Stimulated activated CD8-positive, alpha-beta memory T cell treated with anti-CD3 and anti-CD28 coated beads, Interleukin-7, amount 100 ng/mL, for 24 hours (primary cell): ENCODE measurements at places on chromosomes 2 and 18.

DNA sequence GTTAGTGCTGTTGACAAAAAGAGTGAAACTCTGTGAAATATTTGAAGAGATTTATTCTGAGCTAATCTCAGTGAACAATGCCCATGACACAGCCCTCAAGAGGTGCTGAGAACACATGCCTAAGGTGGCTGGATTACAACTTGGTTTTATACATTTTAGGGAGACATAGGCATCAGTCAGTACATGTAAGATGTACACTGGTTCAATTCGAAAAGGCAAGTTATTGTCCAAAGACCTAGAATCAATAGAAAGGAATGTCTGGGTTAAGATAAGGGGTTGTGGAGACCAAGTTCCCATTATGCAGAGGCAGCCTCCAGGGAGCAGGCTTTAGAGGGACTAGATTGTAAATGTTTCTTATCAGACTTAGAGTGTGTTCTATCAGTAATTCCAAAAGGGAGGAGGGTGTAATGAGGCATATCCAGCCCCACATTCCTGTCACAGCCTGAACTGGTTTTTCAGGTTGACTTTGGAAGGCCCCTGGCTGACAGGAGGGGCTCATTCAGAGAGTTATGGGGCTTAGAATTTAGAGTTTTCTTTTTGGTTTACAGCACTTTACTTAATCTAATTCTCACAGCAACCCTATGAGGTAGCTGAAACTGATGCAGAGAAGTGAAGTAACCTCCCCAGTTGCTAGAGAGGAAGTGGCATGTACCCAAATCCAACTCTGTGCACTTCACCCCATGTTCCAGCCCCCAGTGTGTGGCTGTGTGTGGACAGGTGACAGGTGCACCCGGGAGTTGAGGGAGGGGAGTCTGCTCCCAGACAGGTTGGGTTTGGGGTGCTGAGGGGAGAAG lies 28.3 kb upstream of the ASAP2 start:
- no peak for DNase-seq

DNA sequence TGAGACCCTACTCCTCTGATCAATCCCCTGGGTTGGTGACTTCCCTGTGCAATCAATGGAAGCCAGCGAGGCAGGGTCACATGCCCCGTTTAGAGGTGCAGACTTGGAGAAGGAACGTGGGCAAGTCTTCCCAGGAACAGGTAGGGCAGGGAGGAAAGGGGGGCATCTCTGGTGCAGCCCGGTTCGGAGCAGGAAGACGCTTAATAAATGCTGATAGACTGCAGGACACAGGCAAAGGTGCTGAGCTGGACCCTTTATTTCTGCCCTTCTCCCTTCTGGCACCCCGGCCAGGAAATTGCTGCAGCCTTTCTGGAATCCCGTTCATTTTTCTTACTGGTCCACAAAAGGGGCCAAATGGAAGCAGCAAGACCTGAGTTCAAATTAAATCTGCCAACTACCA lies 821 bp upstream of the PROC start:
- no peak for DNase-seq

GRCh38 chr2:134570676-134571075 lies 148.1 kb downstream of the TMEM163 start:
- DNase-seq = no peak

DNA sequence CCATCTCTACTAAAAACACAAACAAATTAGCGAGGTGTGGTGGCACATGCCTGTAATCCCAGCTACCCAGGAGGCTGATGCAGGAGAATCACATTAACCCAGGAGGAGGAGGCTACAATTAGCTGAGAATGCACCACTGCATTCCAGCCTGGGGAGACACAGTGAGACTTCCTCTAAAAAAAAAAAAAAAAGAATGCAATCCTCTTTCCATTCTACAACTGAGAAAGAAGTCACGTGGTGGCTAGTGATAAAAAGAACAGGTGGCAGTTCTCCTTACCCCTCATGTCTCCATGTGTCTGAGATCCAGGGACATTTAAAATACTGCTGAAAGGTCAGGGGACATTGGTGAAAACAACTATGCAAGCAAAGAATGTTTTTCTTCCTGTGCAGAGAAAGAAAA lies 24.4 kb upstream of the GPR39 start:
- DNase-seq = no peak

DNA sequence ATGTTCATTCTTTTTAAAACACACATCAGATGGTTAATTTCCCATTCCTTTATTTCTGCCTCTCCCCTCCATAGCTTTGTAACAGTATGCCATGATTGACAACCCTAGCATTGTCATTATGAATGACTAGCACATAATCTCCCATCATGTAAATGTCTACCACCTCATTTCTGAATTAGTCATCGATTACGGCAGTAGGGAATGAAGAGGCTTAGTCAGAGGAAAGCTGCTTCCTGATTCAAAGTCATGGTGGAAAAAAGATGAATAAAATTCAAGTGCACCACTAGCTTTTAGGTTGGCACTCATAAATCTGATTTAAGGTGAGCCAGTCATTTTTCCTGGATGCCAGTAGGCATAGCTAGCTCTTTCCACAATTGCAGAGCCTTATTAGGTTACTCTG lies 19.1 kb upstream of the ACMSD start:
- no peak for DNase-seq

DNA sequence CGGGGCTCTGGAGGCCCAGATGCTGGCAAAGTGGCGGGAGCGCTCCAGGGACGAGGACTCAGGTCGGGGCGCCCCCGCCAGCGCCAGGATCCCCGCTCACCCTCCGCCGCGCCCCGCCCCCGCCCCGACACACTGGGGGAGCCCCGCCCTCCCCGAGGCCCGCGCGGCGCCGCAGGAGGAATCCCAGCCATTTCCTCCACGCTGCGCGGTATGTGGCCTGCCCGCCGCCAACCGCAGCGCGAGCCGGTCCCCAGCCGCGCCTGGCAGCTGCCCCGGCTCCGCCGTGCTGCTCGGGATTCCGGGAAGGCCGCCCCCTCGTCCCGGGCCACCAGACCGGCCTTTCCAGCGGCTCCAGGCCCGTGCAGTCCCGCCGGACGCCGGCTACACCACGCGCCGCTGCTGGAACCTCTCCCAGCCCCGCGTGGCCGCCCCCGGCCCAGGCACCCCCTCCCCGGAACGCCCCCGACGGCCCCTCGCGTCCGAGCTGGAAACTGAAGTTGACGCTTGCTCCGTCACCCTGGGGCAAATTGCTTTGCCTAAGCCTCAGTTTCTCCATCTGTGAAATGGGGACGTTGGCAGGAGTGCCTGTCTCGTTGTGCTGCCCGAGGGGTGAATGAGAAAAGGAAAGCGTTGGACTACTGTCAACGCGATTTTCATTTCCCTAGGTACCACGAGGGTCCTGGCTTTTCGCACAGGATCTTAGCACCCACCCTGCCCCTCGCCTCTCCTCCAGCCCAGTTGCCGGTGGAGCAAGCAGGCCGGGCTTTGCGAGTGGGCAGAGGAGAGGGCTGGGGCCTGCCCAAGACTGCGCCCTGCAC lies 53.6 kb downstream of the PKDCC start:
- DNase-seq = no peak

- DNase-seq = no peak
Observed at GRCh38 chr2:205837663-205838062, 155.4 kb downstream of the NRP2 start.

- no peak for DNase-seq
Observed at GRCh38 chr2:125643585-125643984, 1012.4 kb upstream of the GYPC start.

DNA sequence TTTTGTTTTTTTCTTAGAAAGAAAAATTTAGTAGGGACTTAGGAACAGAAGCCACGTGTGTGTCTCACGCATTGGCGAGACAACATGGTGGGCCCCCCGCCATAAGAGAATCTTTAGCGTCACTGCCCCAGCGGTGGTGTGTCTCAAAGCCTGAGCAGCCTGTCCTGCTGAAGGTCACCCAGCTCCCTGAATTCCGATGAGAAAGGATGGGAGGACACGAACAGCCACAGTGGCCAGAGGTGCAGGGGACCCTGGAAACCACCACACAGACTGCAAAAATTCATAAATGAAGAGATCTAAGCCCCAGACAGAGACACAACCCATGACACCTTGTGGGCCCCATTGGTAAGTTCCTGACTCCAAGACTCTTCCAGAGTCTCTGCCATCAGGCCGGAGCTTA lies 266.1 kb upstream of the RAB6C start:
- no peak for DNase-seq

- no peak for DNase-seq
Observed at GRCh38 chr2:136408795-136409194, 290.8 kb upstream of the CXCR4 start.

GRCh38 chr18:13525381-13526029 lies 200.9 kb downstream of the FAM210A start:
- no peak for DNase-seq
